ENCODE measurements at places on chromosomes 5 and 9.

- no peak for DNase-seq
Observed at GRCh38 chr5:159518371-159518770, 188.1 kb upstream of the IL12B start.

DNA sequence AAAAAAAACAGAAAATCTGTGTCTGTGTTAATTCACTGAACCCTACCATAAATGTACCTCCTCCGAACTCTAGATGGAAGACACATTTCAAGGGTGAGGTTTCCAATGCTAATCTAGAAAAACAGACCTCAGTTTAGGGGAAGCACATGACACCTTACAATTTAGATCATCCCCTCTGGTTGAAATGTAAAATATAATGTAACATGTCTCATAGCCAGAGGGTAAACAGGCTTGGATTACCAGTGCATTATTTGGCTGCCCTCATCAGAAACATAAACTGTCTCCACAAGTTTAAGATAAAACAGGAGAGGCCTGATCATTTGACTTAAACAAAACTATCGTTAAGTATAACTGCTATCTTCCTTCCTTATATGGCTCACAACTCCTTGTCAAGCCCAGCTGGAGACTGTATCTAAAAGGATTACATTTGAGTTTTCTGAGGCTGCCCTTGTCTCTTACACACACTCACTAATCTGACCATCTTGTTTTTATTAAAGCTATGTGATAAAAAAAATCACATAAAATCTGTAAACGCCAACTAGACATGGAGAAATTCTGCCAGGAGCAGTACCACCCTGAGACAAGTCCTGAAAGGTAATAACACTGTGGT, 105.7 kb downstream of the LURAP1L start:
- no peak for DNase-seq

- no peak for DNase-seq
Observed at GRCh38 chr9:122090981-122091380, 2.1 kb downstream of the TTLL11 start.

- DNase-seq: no peak
Observed at GRCh38 chr9:75226403-75227139, 138.3 kb downstream of the OSTF1 start.

- no peak for DNase-seq
Observed at GRCh38 chr5:105726093-105726492, 1944.6 kb downstream of the EFNA5 start.

GRCh38 chr9:94907264-94907936, 180.9 kb downstream of the AOPEP start:
- no peak for DNase-seq

DNA sequence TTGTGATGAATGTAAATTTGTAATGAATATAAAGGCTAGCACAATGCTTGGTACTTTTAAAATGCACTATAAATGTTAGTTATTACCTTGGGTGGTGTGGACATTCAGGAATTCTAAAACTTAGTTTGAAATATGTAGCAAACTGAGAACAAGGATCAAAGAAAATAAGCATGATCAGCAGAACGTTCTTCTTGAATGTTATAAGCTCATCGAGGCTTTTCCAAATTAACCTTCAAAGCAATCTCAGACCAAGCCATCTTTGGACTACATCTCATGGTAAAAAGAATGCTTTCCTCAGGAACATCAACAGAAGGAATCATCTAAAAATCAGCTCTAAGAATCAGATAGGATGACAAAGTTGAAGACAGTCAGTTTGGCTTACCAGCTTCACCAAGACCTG, 146.3 kb downstream of the SLIT3 start:
- no peak for DNase-seq

GRCh38 chr9:86575137-86575536, 220.9 kb upstream of the TUT7 start:
- no peak for DNase-seq

- DNase-seq: no peak
Observed at GRCh38 chr5:10653043-10653442, 89.2 kb downstream of the ANKRD33B start.

DNA sequence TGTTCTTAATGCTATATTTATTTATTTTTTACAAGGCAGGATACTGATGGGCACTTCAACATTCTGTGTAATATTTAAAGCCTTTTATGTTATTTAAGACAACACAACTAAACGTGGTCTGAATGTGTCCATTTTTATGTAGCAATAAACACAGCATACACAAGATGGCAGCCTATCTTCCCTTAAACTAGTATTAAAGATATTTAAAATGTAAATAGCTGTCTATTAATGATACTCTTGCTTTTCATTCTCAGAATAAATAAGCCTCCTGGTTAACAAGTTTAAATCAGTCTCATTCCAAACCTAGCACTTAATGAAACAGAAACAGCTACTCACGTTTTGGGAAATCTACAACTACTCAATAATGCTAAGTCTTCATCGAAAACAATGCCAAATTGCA, 315.7 kb downstream of the MCTP1 start:
- DNase-seq: no peak
